Activated naive CD4-positive, alpha-beta T cell (primary cell): ENCODE measurements at places on chromosomes 1 and 21.

DNA sequence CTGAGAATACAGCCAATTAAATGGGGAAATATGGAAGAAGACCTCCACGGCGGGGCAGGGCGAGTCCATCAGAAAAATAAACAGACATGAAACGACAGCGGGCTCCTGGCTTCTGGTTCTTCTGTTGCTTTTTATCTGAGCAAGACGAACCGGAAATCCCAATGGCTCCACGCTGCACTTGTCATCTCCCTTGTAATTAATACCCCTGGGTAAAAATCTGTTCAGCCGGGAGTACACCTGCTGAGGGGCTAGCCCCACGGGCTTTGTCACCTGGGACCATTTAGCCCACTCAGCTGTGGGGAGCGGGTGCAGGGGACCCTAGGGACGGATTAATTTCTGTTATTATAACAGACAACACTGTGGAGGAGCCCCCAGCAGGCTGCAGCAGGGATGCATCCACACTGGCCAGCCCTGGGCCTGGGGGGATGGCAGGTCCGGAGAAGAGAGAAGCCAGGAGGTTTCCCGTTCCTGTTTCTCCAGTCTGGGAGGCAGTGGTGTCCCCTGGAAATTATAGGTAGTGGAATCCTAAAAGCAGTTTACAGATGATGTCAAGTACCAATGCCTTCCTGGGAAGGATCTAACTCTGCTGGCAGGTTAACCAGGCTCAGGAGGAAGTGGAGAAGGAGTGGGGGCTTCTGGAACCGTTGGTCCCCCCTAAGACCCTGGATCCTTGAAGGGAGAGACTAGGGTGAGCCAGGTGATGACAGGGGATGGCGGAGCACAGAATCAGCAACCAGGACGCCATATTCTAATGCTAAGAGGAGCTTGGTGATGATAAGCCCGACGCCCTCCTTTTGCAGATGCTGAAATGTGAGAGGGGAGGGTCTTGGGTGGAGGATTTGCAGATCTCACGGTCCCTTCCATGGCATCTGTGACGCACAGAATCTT lies 566.1 kb downstream of the PTPRU start:
- no peak for DNase-seq

- no peak for DNase-seq
These were observed 34.5 kb downstream of the TYW3 start for GRCh38 chr1:74767490-74767889.

- no peak for DNase-seq
These were observed 21.3 kb upstream of the C1orf105 start for GRCh38 chr1:172398970-172399755.

- no peak for DNase-seq
These were observed 22.7 kb downstream of the RIT1 start for GRCh38 chr1:155888481-155888880.

DNA sequence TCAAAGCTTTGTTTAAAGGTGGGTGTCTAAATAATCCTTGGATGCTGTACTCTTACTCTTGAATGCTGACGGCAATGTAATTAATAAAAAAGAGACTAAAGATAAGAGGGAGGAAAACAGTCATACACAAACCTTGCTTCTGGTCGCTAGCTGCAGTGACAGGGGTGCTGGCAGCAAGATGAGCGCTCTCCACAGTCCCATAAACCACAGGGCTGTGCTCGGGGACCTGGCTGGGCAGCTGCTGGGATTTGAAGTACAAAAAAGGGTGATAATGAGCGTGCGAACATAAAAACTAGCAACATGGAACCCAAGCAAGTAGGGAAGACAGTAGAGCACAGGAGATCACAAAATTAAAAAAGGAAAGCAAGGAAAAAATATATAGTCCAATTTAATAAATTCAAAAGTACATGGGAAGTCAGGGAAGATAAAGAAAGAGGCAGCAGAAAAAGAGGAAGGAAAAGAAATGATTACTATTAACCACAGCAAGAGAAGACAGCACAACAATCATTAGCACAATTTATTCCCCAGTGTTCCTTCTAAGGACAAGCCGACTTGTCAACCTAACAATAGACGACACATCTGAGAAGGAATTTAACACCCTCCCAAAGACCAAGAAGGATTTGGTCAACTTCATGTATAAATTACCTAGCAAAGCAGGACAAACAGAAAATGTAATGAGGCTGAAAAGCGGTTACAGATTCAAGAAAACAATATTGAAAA lies 162.9 kb upstream of the HP1BP3 start:
- no peak for DNase-seq
